ENCODE measurements at places on chromosomes 6 and 20.
A peak's percentile ranks its signal among the peaks of the same experiment; 100 is the strongest.

GRCh38 chr6:105669232-105669631 is 266.4 kb upstream of the PREP start:
- no peak for DNase-seq

DNA sequence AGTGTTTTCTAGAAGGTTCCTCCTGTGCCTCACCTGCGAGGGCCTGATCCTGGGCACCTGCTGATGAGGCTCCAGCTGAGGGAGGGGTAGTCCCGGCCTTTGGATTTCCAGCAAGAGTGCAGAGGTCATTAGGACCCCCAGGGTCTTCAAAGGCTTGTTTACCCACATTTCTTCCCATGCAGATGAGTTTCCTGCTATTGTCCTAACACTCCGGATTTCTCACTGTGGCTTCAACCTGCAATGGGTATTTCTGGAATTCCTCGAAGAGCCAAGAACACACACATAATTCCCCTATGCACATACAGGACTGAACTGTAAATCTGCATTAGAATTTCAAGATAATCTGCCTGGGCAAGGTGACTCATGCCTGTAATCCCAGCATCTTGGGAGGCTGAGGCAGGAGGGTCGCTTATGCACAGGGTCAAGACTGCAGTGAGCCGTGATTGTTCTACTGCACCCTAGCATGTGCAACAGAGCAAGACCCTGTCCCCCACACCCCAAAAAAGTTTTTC is 53.9 kb downstream of the ADNP start:
- DNase-seq, result no peak

DNA sequence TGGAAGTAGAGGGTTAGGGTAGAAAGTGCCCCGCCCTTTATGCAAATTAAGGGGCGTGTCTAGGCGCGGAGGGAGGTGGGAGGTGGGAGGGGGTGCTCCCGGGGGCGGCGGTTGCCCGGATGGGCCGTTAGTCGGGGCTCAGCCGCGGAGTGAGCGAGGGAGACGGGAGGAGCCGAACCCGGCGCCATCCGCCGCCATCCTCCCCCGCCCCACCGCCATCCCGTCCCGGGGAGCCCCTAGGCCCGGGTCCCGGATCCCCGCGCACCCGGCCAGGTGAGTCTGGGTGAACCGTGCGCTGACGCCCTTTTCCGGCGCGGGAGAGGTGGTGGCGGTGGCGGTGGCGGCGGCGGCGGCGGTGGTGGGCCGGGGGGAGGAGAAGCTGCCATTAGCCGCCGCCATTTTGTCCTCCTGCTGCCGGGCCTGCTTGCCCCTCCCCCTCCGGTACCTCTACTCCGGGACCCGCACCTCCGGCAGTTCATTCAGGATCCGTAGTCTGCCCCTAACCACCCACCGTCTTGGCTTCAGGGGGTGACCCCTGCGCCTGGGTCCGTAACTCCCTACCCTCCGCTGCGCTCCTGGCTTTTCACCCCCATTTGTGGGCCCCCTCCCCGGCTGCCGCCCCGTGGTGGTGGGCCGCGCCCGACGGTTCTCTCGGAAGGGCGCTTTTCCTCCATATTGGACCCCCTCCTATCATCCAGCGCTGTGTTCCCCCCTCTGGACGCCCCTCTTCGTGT is at the start of gene PRRC2A:
Gene PRRC2A, plus strand, starts transcription at position 130 of the 734 bp plus-strand sequence. CDS start 2,075 bp downstream, outside the sequence.
- DNase-seq, result peak; percentile 73

- DNase-seq, result peak; percentile 74
Measured at GRCh38 chr6:131135244-131136020, at the start of gene AKAP7. Gene AKAP7, plus strand, starts transcription at chr6:131135467. Its CDS starts 297 bp downstream, at chr6:131135764.

GRCh38 chr20:21704408-21705385 is 767 bp upstream of the PAX1 start:
- DNase-seq, result no peak

DNA sequence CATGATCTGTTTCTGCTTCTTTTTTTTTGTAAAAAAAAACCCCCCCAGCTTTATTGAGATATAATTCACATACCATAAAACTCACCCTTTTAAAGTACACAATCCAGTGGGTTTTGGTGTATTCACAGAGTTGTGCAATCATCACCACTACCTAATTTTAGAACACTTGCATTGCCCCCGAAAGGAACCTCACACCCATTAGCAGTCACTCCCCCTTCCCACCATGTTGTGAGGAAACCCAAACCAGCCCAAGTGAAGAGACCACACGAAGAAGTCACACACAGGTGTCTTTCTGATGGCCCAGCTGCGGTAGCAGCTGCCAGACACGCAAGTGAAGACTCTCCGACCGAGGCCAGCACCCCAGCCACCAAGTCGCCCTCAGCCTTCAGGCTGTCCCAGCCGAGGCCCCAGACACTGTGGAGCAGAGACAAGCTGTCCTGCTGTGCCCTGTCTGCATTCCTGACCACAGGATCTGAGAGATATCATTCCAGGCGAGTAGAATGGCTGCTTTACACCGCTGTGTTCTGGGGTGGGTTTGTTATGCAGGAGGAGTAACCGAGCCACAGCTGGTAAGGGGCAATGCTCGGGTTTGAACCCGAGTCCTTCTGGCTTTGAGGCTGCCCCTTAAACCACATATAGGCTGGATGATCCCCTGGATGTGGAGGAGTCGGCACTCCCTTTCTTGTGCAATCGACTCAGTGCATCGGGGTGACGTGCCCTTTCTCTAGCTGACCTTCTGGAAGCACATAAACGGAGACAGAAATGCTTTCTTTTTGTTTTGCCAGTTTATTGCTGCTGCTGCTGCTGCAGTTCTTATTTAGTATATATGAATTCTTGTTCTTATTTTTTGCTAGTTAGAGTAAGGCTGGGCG is 59.1 kb upstream of the PTPN1 start:
- no peak for DNase-seq

GRCh38 chr6:5726976-5727718 is 279.6 kb downstream of the NRN1 start:
- no peak for DNase-seq

- DNase-seq, result no peak
Measured at GRCh38 chr20:41798930-41799502, 180.8 kb upstream of the CHD6 start.

- no peak for DNase-seq
Measured at GRCh38 chr20:341682-342081, 5.2 kb upstream of the NRSN2 start.

GRCh38 chr6:106886081-106886843 is 88.3 kb downstream of the CD24 start:
- DNase-seq, result no peak

- DNase-seq, result peak; percentile 56
Measured at GRCh38 chr6:43368259-43369160, 937 bp downstream of the ZNF318 start.

DNA sequence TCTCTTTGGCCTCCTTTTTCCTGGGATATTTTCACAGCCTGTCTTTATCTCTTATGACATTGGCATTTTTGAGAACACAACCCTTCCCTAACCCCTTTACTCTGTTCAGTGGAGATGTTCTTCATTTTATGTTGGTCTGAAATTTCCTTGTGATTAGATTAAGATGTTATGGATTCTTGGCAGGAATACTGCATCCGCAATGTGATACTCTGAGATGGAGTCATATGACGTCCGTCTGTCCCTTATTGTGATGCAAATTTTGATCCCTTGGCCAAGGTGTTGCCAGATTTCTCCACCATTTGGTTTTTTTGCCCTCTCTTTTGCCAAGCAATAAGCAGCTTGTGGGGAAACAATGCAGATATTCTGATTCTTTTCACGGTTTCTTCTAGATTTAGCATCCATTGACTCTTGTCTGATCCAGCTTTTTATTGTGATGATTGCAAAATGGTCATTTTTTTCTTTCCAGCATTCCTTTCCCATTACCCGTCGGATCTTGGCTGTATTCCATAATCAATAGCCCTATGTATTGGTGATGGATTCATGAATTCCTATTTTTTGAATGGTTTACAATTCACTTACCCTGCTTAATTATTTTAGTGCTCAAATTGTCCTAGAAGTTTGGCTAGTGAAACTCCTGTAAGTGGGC is 85.1 kb downstream of the NCOA3 start:
- DNase-seq, result no peak

GRCh38 chr6:160349814-160350350 is 1.7 kb downstream of the SLC22A3 start:
- DNase-seq, result no peak

DNA sequence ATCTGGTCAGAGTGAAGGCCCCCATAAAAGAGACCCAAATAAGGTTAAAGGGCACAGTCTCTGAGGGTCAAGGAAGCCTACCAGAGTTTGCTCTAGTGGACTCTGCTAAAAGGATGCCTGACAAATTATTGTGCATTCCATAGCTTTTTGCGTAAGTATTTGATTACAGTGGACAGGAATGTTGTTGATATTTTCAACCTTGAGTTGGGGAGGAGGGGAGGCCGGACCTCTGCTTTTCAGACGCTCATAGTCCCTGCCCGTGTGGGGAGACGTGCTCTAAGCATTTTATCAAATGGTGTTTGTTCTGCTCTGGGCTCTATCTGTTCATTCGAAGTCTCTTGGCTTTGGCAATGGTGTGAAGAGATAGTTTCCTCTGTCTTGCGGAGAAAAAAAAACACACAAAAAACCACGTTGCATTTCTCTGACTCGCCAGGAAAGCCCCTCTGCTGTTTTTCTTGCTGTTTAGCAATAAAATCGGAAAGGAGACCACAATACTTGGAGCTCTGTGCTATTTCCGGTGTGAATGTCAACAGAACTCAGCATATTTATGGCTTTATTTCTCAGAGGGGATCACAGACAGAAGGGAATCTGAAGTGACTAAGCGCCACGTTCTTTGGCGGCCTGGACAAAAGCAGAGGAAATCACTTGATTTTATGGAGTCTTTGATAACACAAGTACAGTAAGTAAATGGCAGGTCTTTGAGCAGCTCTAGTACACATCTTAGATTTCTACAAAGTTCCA is 159.8 kb downstream of the ZFP64 start:
- DNase-seq, result peak; percentile 90

DNA sequence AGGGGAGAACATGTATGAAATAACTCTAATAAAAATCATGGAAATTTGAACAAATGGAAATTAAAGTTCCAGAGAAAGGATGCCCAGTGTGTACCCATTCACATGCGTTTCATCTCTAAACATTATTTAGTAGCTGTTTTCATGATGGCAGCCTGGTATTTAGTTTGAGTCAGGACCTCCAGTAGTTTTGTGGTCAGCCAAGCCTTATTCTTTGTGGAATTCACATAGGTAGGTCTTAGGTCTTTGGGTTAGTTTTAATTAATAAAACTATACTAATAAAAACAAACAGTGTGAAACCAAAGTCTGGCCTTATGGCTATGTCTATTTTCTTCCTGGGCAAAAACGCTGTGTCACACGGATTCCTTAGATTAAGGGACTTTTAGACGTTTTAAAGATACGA is 137.8 kb downstream of the FOXC1 start:
- DNase-seq, result no peak

- DNase-seq, result no peak
Measured at GRCh38 chr6:47207261-47207660, 102.4 kb downstream of the TNFRSF21 start.

DNA sequence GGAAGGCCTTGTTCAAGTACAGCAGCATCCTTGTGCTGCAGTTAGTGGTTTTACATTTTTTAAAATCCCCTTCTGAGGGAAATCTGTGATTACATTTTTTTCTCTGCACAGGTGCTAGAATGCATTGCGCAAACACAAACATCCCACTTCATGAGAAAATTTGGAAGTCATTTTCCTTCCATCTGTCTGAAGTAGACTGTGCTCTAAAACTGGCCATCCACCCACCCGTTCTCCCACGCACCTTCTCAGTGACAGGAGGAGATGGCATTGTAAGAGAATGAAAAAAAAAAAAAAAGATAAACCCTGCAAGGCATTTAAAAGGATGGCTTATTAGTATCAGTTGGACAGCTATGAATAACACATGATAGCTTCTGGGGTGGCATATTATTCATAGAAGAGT is 65.0 kb downstream of the SOBP start:
- DNase-seq, result no peak

GRCh38 chr6:109687271-109687761 is 3.7 kb downstream of the AK9 start:
- DNase-seq, result no peak

DNA sequence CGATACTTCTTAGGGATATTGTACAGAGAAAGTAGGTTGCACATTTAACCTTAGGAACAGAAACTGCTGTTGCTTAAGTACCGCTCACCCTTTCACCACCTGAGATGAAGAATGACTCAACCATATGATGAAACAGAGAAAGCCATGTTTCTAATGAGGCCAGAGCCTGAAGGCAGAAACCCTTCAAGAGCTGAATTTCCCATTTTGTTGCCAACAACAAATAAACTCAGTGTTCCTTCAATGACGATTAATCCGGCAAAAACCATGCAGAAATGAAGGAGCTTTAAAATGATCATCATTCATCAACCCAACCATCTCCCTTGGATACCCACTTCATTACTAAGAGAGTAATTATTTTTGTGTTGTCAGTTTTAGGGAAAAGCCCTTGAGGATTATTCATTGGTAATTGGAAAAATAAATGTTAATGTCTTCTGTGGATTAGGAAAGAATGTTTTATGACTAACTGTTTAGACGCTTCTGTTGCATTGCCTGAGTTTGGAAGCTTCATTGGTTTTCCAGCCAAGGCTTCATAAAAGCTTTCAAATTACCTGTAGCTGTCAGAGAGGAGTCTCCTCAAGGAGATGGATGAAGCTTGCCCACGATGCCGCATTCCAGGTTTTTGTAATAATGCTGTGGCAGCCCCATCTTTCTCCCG is 112.1 kb upstream of the IYD start:
- DNase-seq, result no peak

DNA sequence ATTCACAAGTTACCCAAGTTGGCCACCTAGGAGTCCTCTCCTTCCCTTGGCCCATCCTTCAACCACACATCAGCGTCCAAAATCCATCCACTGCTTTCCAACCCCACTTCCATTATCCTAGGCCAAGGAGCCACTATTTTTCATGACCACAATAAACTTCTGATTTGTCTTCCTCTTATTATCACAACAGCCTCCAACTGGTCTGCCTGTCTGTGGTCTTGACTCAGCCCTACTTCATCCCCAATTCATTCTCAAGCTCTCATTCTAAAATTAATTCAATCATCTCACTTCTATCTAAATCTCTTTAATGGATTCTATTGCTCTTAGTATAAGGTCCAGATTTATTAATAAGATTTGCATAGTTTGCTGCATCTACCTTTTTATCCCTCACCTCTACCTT is 189.0 kb upstream of the PRDM1 start:
- no peak for DNase-seq

GRCh38 chr6:127506894-127507293 is 12.2 kb downstream of the MTCL3 start:
- no peak for DNase-seq

DNA sequence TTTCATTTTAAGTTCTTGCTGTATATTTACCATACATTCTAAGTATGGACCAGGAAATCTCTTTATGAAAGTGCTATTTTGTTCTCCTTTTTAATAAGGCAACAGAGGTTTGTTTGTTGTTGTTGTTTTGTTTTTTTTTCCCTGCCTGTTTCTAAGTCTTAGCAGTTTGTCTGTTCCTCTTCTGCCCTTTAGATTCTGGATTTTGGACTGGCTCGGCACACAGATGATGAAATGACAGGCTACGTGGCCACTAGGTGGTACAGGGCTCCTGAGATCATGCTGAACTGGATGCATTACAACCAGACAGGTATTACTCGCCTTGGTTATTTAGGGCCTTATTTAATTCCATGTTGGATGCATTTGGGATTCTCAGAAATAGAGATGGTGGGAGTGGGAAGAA is 48.0 kb downstream of the MAPK14 start:
- no peak for DNase-seq

- DNase-seq, result no peak
Measured at GRCh38 chr6:54206510-54206909, 95.3 kb downstream of the MLIP start.

All from HTR-8/SVneo (cell line).